ENCODE measurements at places on chromosomes 5 and 9.

- DNase-seq: no peak
These were observed 16.9 kb upstream of the SLC22A4 start for GRCh38 chr5:132277256-132277655.

DNA sequence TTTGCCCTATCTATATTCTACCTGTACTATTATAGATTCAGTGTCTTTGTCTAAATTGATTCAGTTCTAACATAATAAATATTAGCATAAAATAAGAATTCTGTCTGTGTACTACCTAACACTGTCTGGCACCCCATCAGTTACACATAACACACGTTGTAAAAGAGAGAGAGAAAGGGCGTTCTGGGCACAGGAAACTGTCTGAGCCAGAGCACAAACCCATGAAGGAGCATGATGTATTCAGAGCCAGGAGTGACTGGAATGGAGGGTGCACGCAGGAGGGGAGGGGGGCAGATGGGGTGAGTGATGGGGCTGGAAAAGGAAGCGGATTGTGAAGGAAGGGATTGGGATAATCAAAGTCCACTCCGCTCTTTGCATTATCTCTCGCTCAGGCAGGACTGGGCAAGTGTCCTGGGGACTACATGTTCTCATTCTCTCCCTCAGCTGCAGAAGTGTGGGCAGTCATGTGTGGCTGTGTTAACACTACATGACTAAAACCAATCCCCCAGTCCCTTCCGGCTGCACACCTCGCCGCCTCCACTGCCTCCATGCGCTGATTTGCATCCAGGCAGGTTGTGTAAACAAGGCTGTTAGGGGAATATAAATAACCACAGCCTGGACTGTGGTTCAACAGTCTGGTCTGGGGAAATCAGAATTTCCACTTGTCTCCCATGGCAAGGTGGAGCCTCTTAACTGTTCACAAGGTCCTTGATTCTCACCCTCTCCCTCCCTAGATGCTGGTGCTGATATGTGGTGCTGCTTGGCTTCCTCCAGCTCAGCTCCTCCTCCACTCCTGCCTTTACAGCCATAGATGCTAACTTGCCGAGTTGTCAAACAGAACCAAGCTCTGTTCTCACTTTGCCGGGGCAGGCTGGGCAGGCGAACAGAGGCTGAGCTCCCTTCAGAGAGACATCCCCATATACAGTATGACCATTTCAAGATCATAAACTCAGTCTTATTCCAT, 367.5 kb upstream of the BRINP1 start:
- DNase-seq: no peak

GRCh38 chr9:111842313-111842712, 47.6 kb upstream of the SHOC1 start:
- DNase-seq: no peak

DNA sequence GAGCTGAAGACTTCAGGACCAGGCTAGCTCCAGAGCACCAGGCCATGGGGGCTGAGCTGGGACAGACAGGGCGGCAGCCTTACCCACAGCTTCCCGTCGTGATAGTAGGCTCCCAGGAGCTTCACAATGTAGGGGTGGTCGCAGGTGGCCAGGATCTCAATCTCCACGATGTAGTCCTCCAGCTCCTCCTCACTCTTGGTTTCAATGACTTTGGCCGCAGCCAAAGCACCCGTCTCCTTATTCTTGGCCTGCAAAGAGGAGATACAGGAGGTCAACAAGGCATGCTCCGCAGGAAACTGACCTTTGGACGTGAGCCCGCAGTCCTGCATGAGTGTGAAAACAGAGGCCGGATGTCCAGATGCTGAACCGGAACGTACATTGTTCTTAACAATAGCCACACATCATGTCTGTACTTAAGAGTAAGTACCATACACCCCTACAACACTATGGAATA, 31.5 kb downstream of the STK10 start:
- no peak for DNase-seq

DNA sequence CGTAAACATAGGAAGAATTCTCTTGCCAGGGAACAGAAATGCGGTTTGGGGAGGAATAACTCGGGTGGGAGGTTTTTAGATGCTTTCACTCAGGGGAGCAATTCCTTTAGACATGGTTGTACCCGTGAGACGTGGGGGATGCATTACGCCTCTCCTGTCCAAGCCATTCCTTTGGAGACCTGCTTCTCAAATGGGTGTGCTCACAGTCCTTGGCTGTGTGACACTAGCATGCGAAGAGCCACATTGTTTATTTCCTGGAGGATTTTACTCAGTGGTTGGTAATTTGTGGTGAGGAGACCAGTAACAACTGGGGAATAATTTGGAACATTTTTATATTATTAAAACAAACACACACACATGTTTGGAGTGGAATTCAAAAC, 18.5 kb downstream of the COL15A1 start:
- DNase-seq: no peak

- no peak for DNase-seq
These were observed 27.2 kb upstream of the ELL2 start for GRCh38 chr5:95988877-95989276.

GRCh38 chr9:118418887-118419565, 714.8 kb downstream of the TLR4 start:
- no peak for DNase-seq

DNA sequence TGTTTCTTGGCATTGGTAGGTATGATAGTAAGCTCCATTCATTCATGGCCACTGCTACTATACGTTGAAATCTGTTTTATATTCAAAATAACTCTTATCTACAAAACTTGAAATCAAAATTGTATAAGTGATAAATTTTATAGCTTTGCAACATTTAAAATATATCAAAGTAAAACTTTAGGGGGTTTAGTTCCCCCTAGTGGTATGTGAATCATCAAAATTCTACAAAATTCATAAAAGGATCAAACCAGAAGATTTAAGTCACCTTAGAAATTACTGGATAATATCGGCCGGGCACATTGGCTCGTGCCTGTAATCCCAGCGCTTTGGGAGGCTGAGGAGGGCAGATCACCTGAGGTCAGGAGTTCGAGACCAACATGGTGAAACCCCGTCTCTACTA, 243.0 kb upstream of the CDH18 start:
- no peak for DNase-seq

GRCh38 chr5:77990020-77990419, 213.9 kb upstream of the TBCA start:
- no peak for DNase-seq

- no peak for DNase-seq
These were observed 19.9 kb downstream of the UGT3A1 start for GRCh38 chr5:35971186-35971877.

- no peak for DNase-seq
These were observed 168.0 kb downstream of the KIF4B start for GRCh38 chr5:155181542-155181941.

DNA sequence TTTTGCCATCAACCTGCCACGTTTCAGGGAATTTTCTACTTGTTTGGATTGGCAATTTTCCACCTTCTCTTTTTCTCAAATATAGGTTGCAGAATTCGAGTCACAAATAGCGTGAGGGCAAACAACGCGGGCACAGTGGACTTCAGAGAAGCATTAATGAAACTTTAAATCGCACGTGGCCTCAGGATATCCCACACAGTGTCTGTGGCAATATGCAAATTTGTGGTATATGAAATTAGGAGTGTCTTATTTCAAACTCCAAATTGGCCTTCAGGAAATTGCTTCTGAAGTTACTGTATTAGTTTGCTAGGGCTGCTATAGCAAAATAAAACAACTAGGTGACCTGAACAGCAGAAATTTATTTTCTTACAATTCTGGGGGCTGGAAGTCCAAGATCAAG, 91.2 kb downstream of the MTRR start:
- no peak for DNase-seq

- peak; percentile 7 for DNase-seq
These were observed 283.3 kb upstream of the TUT7 start for GRCh38 chr9:86637515-86637914.

DNA sequence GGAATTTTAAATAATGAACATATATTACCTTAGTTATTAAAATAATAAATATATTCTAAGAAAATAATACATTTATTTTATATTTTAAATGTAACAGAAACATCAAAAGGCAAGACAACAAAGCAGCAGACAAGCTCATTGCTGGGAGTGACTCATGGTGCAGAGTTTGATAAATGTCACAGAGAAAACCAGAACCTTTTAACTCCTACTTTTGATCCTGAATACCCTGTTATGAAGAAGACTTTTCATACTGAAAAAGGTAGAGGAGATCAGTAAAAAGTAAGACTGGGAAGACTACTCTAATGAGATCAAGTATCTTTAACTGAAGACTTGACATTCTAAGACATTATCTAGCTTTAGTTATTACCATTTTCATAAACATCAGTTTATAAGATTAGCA, 99.0 kb upstream of the GNA14 start:
- DNase-seq: no peak

DNA sequence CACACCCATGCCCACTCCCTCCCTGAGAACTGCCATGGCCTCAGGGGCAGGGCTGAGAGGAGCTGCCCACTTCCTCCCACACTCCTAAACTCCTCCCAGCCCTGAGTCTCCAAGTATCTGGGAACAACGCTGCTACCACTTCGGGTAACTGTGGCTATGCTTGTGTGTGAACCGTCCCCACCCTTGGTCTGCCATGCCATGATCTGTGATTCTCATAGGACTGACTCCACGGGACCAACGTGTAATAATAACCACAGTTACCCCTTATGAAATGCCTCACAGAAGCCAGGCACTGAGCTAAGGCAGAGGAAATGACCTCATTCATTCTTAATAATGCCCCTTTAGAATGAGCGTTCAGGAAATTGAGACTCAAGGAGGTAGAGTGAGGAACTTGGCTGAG, 103.9 kb upstream of the SMIM23 start:
- DNase-seq: no peak

GRCh38 chr5:171669571-171669970, 116.0 kb upstream of the SMIM23 start:
- DNase-seq: no peak

DNA sequence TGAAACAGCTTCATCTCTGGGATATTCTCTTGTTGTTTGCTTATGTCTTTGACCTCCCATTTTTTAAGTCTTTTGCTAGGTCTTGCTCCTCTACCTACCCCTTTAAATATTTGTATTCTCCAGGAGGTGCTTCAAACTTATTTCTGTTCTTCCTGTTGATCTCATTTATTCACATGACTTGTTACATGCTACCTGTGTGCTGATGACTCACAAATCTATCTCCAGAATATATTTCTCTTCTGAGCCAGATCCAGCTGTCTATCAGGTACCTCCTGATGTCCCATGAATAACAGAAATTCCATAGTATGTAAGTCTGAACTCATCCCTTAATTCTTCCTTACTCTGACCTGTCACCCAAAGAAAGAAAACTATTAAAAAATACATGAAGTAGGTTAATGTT, 11.0 kb downstream of the NIPBL start:
- DNase-seq: no peak

GRCh38 chr5:107726896-107727295, 56.2 kb upstream of the EFNA5 start:
- DNase-seq: no peak

DNA sequence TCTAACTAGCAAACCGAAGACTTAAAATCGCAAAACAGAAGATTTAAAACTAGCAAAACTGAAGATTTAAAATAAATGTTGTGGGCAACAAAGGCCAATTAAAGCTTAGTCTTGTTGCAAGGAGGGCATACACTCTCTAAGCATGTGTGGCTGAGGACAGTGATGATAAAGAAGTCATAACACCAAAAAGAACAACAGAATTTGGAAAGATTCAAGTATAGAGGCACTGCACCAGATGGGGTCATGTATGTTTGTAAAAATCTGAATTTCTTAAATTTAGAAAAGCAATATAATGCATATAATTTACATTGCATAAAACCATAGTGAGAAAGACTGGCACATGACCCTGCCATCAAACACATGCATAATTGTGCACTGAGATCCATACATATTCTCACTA, 743.8 kb downstream of the TAF11L14 start:
- no peak for DNase-seq
